ENCODE measurements at places on chromosomes 2 and 18. TPM values are rescaled to one million over a fixed set of nuclear protein-coding genes. Genes with fewer than 3 reads are reported as not detected.

DNA sequence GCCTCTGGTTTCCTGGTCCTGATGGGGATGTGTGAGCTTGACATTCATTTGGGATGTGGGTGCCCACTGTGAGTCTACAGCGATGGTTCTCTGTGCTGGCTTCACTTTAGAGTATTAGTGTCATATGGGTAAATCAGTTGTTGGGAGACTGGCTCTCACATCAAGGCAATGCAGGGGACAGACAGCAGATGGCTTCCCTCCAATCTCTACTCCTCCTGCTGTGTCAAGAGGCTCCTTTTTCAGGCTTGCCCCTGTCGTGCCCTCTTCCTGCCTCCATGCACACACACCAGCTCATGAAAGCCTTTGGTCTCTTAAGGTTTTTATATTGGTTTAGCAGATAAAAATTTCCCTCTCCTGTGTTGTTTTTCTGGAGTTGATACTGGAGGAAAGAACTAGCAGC is 315.6 kb downstream of the RDH14 start:
- no peaks in the 10 kb centered on the region for H3K4me1 ChIP-seq
- no peak overlapping the region for H3K27ac ChIP-seq
- no peaks in the 10 kb centered on the region for H3K27me3 ChIP-seq
- no peak overlapping the region for H3K4me3 ChIP-seq

DNA sequence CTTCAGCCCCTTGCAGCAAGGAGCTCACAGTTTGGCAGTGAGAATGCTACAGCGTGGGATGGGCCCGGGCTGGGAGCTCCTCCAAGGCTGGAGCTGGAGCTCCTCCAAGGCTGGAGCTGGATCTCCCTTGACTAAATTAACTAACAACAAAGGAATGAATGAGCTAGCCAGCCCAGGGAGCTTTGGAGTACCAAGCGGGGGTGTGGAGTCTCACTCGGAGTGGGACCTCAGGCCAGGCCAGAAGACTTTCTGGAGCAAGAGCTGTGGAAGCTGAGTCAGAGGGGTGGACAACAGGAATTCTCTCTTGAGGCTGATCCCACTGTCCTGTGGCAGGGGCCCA is 244.7 kb upstream of the HS6ST1 start:
- no peak for DNase-seq
- H3K36me3 ChIP-seq, result no peaks in the 10 kb centered on the region
- H3K27me3 ChIP-seq, result no peaks in the 10 kb centered on the region
- H3K27ac ChIP-seq, result no peak overlapping the region
- H3K4me3 ChIP-seq, result no peak overlapping the region

GRCh38 chr2:233850745-233851144 is 3.6 kb downstream of the HJURP start:
- no peak overlapping the region for H3K27ac ChIP-seq
- no peaks in the 10 kb centered on the region for H3K4me1 ChIP-seq
- H3K27me3 ChIP-seq, result no peaks in the 10 kb centered on the region
- H3K4me3 ChIP-seq, result no peak overlapping the region
- no peaks in the 10 kb centered on the region for H3K36me3 ChIP-seq
- no peak for DNase-seq

- H3K4me3 ChIP-seq, result no peak overlapping the region
- no peak for DNase-seq
- no peaks in the 10 kb centered on the region for H3K27me3 ChIP-seq
- no peaks in the 10 kb centered on the region for H3K4me1 ChIP-seq
These were observed 241.7 kb downstream of the EPHA4 start for GRCh38 chr2:221330436-221330835.

GRCh38 chr2:170823088-170823897 is 6.6 kb downstream of the GAD1 start:
- no peaks in the 10 kb centered on the region for H3K36me3 ChIP-seq
- H3K27ac ChIP-seq, result no peak overlapping the region
- no peak for DNase-seq
- peaks cover 33% of the 10 kb centered on the region for H3K27me3 ChIP-seq

GRCh38 chr2:890214-890613 is 60.4 kb upstream of the SNTG2 start:
- H3K4me1 ChIP-seq, result no peaks in the 10 kb centered on the region
- no peaks in the 10 kb centered on the region for H3K36me3 ChIP-seq
- no peak overlapping the region for H3K27ac ChIP-seq
- DNase-seq, result no peak
- no peaks in the 10 kb centered on the region for H3K27me3 ChIP-seq

DNA sequence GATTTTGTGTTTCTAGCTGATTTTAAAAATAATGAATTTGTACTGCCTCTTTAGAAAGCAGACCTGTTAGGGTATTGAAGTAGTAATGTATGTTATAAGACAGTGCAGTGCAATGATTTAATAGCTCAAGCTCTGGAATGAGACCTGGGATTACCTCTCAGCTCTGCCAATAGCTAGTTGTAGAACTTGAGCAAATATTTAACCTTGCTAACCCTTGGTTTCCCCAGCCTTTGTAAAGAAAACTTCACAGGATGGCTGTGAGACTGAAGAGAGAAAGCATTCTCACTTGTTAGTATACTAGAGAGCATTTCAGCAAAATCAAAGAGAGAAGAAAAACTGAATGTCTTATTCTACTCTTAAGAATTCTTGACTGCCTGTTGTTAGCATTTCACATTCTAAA is 293.9 kb downstream of the KIAA1328 start:
- DNase-seq, result no peak
- no peaks in the 10 kb centered on the region for H3K27me3 ChIP-seq
- H3K27ac ChIP-seq, result no peak overlapping the region
- H3K4me1 ChIP-seq, result no peaks in the 10 kb centered on the region

DNA sequence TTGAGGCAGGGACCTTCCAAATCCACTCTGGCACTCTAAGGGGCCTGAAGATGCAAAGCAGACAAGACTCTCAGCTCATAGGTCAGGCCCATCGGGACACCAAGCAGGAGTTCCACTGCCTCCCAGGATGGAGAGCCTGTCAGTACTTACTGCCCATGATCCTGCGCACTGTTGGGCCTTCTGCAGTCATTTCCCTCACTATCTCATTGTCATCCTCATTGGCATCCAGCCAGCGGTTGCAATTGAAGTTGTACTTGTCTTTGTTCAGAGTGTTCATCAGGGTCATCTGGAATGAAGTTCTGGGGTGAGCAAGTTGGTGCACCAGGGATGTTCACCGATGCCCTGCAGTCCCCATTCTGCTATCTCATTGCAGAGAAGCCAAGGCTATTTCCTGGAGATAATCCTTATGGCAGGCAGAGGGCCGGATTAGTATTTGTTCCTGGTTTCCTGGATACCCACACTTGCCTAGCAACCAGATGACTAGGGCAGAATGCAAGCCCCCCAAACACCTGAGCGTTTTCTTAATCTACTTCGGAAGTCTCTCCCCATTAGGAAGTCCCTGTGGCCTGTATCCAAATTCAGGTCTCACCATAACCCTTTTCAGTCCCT is 65.1 kb downstream of the LOXHD1 start:
- no peak overlapping the region for H3K27ac ChIP-seq
- H3K4me1 ChIP-seq, result no peaks in the 10 kb centered on the region
- H3K4me3 ChIP-seq, result no peak overlapping the region
- no peak for DNase-seq

DNA sequence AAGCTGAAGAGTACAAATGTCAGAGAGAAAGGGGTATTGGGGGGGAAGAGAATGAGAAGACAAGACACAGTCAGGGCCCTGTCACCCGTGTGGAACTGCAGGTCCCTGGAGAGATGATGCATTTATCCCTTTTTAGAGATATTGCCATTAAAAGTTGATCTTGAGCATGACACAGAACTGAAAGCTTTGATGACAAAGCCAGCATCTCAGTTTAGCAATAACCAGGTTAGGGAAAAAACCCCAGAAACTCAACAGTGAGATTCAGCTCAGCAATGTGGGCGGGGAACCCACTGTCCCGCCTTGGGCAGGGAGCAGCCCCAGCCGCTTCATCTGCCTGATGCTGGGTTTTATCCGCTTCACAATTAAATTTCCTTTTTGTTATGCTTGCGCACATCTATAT is 181.1 kb downstream of the NEDD4L start:
- DNase-seq, result no peak
- H3K27me3 ChIP-seq, result no peaks in the 10 kb centered on the region
- no peak overlapping the region for H3K27ac ChIP-seq
- no peak overlapping the region for H3K4me3 ChIP-seq

DNA sequence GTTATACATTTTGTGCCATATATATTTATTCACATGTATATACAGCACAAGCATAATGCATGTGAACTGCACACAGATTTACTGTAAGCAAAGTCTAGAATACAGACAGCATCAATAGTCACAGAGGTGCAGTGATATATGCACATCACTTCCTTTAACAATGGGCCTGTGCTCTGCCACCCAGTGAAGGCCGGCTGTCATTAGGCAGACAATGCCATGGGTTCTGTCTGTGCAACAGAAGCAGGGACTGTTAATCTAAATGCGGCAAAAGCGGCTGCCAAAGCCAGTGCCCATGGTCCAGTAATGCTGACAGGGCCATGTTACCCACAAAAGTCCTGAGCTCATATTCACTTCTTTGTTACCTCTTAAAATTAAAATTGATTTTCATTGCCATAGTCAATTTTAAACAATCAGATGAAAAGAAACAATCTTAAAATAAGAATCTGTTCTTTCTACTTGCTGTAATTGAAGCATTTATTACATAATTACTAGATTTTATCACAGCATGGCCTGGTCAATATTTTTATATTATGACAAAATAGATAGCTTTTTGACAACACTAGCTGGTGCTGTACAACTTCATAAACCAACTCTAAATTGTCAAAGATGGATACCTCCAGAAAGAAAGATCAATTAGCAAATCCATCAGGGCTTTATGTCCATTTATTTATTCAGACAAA is 232.0 kb downstream of the STK39 start:
- H3K4me1 ChIP-seq, result no peaks in the 10 kb centered on the region
- no peak overlapping the region for H3K27ac ChIP-seq
- H3K4me3 ChIP-seq, result no peak overlapping the region
- no peaks in the 10 kb centered on the region for H3K36me3 ChIP-seq
- no peaks in the 10 kb centered on the region for H3K27me3 ChIP-seq

DNA sequence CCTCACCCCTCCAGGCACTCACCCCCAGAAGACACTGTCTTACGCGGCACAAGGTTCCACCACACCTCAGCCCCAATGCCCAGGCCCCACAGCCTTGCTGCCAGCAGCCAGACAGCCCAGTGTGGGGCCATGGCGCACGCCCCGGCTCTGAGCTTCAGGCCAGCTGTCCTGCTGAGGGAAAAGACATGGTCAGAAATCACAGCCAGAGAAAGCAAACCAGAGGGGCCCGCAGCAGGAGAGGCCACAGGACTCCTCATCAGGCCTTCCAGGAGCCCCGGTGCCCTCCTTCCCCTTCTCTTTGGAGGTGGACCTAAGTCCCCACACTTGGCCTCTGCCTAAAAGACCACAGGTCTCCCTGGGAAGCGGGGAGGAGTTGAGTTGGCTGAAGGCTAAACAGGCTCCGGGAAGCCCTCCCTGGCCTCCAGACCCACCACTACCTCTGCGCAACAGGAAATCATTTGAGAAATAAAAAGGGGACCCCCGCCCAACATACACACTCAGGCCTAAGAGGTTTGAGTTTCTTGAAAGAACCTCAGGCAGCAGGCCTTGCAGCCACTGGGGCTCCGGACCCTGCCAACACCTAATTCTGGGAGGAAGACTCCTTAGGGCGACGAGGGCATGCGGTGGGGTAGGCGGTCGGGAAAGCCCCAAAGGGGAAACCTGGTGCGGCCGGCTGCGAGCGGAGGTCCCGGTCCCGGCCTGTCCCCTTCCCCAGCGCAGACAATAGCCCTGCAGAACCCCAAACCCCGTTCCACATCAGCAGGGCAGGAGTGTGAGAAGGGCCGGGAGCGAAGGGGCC is 1.9 kb downstream of the SEMA4C start:
- peak overlapping the region; percentile 81 for H3K4me3 ChIP-seq
- H3K36me3 ChIP-seq, result peaks cover 7% of the 10 kb centered on the region
- no peak for DNase-seq
- H3K27me3 ChIP-seq, result no peaks in the 10 kb centered on the region
- peaks cover 29% of the 10 kb centered on the region for H3K4me1 ChIP-seq

Gene ITGB6
- not detected for total RNA-seq

Gene ZNF532
- total RNA-seq, result 14.3 TPM

Gene CRYBA2
- not detected for total RNA-seq

Gene TTR
- total RNA-seq, result not detected

Gene RAB12
- 25.0 TPM for total RNA-seq

Gene DNAH7
- not detected for total RNA-seq
